ENCODE measurements at places on chromosomes 2 and 18. TPM values are rescaled to one million over a fixed set of nuclear protein-coding genes. Genes with fewer than 3 reads are reported as not detected.

Gene SERPINB10
- 1.00 TPM for total RNA-seq

Gene ZNF513
- total RNA-seq, result 11.1 TPM

Gene THAP4
- 44.4 TPM for total RNA-seq

Gene CKAP2L
- 3.9 TPM for total RNA-seq

Gene RAB31
- 50.5 TPM for total RNA-seq

Gene CHRND
- total RNA-seq, result not detected

Gene CRYBA2
- not detected for total RNA-seq

Gene LMAN2L
- 24.0 TPM for total RNA-seq

Gene IL36B
- not detected for total RNA-seq

Gene SH3RF3
- 4.7 TPM for total RNA-seq

Gene PROM2
- 0.25 TPM for total RNA-seq

Gene TWSG1
- 114 TPM for total RNA-seq

Gene IGFBP5
- total RNA-seq, result 731 TPM

Gene TRPM8
- total RNA-seq, result not detected

Gene LAMA1
- total RNA-seq, result 67.1 TPM

Gene AKAIN1
- total RNA-seq, result not detected

Gene GCG
- total RNA-seq, result not detected

Gene POTEF
- total RNA-seq, result not detected

Gene TSPYL6
- not detected for total RNA-seq

Gene ARHGAP15
- not detected for total RNA-seq

Gene HRH4
- total RNA-seq, result 0.12 TPM

Gene CHRNG
- total RNA-seq, result not detected

Gene ICOS
- not detected for total RNA-seq

Gene SLC5A7
- total RNA-seq, result not detected

Gene FOXD4L1
- total RNA-seq, result 0.12 TPM

Gene SNTG2
- 0.11 TPM for total RNA-seq

Gene STAT4
- total RNA-seq, result 0.55 TPM

Gene ANO7
- 0.37 TPM for total RNA-seq

Gene LTBP1
- total RNA-seq, result 502 TPM

Gene PRKCE
- total RNA-seq, result 11.5 TPM

Gene SIX3
- under 0.01 TPM for total RNA-seq

Gene DSG4
- total RNA-seq, result not detected

Gene TMEM37
- total RNA-seq, result not detected

Gene UXS1
- total RNA-seq, result 43.5 TPM

Gene ATL2
- total RNA-seq, result 161 TPM

Gene IFIH1
- total RNA-seq, result 5.7 TPM

Gene SLC40A1
- total RNA-seq, result 9.5 TPM

Gene CAPG
- 193 TPM for total RNA-seq

Gene THSD7B
- total RNA-seq, result under 0.01 TPM

Gene SAG
- total RNA-seq, result not detected

Gene HTR2B
- 19.3 TPM for total RNA-seq

All from uterine smooth muscle cell (primary cell).